ENCODE measurements at places on chromosomes 13 and 19. TPM values are rescaled to one million over a fixed set of nuclear protein-coding genes. Genes with fewer than 3 reads are reported as not detected.

Gene TSHZ3
- 0.15 TPM for total RNA-seq

Gene ZNF471
- 5.9 TPM for total RNA-seq

Gene SIGLEC9
- not detected for total RNA-seq

DNA sequence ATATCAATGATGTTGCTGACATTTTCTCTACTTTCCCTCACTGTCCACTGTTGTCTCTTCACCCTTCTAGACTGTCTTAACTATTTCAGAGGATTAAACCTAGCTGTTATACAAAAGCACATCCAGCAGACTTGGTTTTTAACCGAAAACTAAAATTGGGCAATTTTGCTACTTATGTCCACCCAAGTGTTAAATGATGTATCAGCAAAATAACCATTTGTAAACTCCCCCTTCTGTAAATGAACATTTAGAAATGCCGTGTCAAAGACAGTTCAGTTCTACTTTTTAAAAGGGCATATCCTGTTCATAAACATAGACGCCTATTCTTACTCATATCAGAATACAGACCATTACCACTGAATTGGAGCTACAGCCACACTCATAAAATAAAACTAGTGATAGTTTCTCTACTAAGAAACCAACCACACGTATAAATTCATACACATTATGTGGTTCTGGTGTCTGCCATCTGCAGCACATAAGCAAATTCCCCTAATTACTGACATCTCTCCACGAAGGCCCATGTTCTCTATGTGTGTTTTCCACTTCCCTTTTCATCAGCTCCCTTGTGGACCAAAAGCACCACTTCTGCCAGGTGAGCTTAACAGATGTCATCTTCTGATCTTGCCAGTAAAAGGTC lies 1091.8 kb downstream of the PCDH9 start:
- no peak overlapping the region for H3K4me3 ChIP-seq
- peak overlapping the region; percentile 46 for H3K27ac ChIP-seq
- no peaks in the 10 kb centered on the region for H3K36me3 ChIP-seq
- no peaks in the 10 kb centered on the region for H3K27me3 ChIP-seq
- peaks cover 31% of the 10 kb centered on the region for H3K4me1 ChIP-seq
- peak; percentile 73 for DNase-seq

- no peak for DNase-seq
- no peaks in the 10 kb centered on the region for H3K4me1 ChIP-seq
- peaks cover 9% of the 10 kb centered on the region for H3K27me3 ChIP-seq
- no peak overlapping the region for H3K4me3 ChIP-seq
- no peaks in the 10 kb centered on the region for H3K36me3 ChIP-seq
These were observed 9.3 kb upstream of the IGFL3 start for GRCh38 chr19:46133777-46134241.

DNA sequence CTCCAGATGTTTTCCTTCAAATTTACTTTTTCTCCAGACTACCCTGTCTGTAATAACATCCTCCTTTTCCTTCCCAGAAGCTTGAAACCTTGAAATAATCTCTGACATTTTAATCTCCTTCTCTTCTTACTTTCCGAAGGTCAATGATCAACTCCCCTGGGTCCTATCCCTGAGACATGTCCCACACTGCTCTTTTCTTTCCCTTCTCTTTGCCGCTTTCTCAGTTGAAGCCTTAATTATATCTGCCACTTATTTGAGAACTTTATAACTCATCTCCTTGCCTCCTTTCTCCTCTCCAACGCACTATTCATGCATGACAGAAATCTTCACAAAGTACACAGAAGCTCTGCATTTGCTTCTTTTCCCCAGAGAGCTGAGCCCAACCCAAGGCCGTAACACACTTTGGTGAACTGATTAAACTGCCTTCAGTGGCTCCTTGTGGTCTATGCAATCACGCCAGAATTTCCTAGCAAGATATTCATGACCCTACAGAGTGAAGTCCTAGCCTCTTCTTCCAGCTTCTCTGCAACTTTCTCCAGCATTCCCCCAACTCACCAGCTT lies 9.2 kb upstream of the WASF3 start:
- H3K36me3 ChIP-seq: no peaks in the 10 kb centered on the region
- H3K4me1 ChIP-seq: no peaks in the 10 kb centered on the region
- no peak for DNase-seq
- no peak overlapping the region for H3K27ac ChIP-seq

Data from B cell (primary cell).